Stimulated activated CD4-positive, alpha-beta T cell treated with anti-CD3 and anti-CD28 coated beads, Interleukin-1b, Interleukin-23, amount 100 ng/mL, for 1 hour (primary cell): ENCODE measurements at places on chromosomes 2 and 18.

DNA sequence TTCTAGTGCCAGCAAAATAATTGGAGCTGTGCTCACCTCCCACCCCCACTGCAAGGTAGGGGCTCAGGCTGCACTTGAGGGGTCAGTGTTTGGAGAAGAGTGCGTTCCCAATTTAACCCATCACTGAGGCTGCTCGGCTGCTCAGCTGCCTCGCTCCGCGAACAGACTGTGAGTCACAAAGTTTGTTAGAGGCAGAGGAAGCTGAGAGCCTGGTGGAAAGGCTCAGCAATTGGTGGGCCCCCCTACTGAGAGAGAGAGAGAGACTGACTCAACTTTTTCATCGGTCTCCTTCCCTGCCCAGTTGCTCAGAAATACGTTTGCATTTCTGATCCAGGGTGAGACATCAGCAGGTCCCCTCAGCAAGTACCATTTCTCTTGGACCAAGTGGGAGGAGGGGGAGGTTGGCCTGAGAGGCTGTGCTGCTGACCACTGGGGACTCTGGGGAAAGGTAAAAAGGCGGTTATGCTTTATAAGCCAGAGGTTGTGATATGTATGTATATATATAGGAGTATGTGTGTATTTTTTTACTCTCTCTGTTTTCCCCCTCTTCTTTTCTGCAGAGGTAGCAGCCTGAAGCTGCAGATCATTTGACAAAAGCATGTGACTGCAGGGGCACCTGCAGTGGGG is 1.5 kb downstream of the EFR3B start:
- peak; percentile 22 for DNase-seq

GRCh38 chr2:62343636-62344337 is 147.9 kb downstream of the B3GNT2 start:
- no peak for DNase-seq

GRCh38 chr2:197711578-197711977 is 6.4 kb downstream of the MARS2 start:
- DNase-seq, result no peak

GRCh38 chr2:240347949-240348500 is 87.4 kb upstream of the GPC1 start:
- no peak for DNase-seq

DNA sequence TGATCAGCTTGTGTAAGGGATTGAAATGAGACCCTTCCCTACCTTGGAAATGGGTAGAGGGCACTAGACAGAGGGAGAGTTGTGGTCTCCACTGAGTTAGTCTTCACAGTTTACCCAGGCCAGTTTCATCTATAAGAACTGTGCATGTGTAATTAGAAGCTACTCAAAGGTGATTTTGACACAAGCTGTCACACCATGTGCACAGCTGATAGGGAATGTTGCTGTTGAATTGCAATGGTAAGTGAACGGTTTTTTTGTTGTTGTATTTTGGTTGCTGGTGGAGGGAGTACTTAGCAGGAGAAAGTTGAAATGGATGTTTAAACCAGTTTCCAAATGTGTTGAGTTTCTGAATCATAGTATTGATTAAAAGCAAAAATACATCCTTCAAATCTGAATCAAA is 168.9 kb downstream of the LCLAT1 start:
- no peak for DNase-seq

DNA sequence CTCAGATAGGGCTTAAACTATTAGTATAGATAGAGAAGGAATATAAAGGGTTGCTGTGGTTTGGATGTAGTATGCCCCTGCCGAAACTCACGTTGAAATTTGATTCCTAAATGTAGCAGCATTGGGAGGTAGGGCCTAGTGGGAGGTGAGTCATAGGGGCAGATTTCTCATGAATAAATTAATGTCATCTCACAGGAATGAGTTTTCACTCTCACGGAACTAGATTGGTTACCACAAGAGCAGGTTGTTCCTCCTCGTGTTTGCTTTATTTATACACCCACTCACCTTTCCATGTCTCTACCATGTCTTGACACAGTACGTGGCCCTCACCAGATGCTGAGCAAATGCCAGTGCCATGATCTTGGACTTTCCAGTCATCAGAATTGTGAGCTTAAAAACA is 218.2 kb downstream of the RBM43 start:
- no peak for DNase-seq

DNA sequence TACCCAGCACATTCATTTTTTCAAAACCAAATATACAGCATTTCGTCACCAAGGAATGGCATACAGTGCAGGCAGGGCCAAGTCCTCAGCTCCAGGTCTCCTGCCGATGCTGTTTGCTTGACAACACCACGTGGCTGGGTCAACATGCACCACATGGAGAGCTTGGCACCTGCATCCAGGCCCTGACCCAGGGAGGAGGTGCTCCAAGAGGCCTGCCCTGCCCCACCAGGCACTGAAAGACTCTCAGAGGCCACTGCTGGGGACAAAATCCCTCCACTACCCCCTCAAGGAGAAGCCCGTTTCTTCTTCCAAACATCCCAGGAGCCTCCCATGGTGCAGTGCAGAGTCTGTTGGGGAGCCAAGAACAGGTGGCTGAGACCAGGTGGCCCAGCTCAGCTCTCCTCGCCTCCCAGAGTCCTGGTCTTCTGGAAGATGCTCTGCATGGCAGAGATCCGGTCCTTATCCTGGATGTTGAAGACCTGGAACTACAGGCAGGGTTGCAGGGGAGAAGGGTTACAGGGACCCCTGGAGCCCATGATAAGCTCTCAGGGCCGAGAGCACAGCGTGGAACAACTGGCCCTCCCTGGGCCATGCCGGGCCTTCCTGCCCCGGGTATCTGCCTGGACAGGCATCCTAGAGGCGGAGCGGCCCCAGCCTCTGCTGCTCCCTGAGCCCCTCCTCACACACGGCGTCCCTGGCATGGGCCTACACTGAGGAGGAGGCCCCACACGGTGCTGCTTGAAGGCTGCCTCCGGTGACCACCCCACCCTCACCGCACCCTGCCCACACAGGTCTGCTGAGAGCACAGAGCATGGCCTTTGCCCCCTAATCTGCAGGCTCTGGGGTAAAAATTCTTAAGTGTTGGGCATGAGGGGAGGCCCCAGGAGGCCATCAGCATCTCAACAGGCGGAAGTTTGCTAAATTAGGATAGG is 9.0 kb downstream of the MAB21L4 start:
- DNase-seq, result no peak

- DNase-seq, result no peak
These were observed 11.6 kb upstream of the HNMT start for GRCh38 chr2:137952586-137953129.
